Stimulated activated CD4-positive, alpha-beta T cell treated with anti-CD3 and anti-CD28 coated beads, TNF-alpha, amount 100 ng/mL, for 24 hours (primary cell): ENCODE measurements at places on chromosomes 12 and 14.

GRCh38 chr12:53423597-53423996, at the start of gene AMHR2:
Gene AMHR2, plus strand, starts transcription at chr12:53423855. Its CDS starts 80 bp downstream, at chr12:53423935.
- no peak for DNase-seq

DNA sequence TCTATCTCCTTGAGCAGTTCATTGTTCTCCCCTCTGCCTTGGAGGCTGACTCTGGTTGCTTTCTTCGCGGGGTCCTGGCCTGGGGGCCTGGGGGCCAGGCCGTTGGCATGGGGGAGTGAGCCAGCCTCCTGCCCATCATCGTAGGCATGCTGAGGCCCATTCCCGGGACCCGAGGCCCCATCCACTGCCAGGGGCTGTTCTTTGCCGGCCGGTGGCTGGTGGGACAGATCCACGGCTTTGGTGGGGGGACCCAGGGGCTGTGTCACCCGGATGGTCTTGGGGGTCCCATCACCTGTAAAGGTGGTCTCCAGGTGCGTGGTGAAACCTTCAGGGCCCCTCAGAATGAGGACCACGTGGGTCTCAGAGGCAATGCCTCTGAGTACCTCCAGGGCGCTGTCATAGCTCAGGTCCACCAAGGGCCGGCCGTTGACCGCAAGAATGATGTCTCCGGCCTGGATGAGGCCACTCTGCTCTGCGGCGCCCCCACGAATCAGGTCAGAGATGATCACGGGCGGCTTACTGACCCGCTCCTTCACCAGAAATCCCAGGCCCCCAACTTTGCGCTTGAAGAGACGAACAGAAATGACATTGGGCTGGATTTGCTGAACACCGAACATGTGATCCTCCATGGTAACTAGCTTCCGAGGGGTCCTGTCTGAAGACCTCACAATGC, 30.8 kb downstream of the NOS1 start:
- no peak for DNase-seq

DNA sequence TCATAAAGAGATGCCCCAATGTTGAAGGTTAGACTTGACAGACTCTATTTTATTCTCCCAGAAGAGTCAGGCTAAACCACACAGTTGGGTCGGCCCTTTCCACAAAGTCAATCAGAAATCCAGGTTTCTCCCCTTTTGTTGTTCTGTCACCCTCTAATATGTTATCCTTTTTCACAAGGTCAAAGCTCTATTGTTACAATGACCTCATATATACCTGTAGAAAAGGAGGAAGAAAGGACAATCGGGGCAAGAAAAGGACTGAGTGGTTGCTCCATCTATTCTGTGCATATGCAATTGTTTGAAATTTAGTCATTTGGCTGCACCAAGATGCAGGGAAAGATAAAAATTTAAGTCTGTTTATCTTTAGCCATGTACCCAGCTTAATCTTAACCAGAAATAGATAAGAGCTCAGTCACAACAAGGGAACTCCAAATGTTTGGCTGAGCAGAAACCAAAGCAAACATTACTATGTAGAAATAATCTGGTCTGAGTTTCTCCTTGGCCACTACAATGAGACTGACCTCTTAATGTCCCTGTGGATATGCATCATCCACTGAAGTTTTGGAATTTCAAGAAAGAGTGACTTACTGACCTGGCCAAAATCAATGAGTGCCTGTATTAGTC, 503.7 kb downstream of the GALC start:
- no peak for DNase-seq

- no peak for DNase-seq
Measured at GRCh38 chr14:104394409-104394851, 185.1 kb upstream of the C14orf180 start.

DNA sequence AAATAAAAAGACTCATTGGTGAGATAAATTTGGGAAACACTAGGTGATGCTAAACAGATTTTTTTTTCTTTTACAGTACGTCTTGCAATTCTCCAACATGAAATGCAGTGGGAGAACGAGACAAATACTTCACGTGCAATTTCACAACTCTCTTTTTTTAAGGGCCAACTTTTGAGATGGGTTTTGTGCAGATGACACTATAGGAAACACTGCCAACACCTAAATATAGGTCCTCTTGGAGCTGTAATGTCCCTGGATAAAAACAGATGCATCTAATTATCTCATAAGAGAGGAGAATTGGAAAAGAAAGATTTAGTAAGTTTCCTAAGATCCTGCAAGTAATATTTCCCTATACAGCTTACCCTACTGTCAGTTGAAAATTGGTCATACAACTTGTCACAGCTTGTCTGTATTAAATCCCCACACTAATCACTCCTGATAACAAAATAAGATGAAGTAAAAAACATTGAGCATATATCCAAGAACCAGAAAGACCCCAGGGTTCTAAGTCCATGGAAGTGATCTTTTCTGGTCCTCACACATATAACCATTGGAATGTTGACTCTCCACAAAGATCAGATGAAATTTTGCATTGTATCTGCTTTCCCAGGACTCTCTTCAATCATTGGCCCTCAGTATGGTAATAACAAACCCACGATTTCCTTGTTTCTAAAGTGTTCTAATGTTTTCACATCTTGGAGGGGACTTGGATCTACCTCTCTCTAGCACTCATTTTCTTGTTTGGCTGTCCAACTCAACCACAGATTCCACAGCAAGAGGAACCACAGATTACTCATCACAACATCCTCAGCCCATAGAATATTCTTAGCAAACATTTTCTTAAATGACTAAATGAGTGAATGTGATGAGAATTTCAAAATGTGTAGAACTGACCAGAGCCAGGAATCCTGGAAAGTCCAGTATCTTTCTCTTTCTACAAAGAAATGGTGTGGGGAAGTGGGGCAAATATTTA, 769.4 kb upstream of the USP15 start:
- no peak for DNase-seq

GRCh38 chr14:77084985-77085384, 13.1 kb upstream of the CIPC start:
- DNase-seq, result no peak

- no peak for DNase-seq
Measured at GRCh38 chr12:26694402-26694801, 138.6 kb downstream of the ITPR2 start.
